A172 (cell line): ENCODE measurements at places on chromosomes 5 and 9. TPM values are rescaled to one million over a fixed set of nuclear protein-coding genes. Genes with fewer than 3 reads are reported as not detected.

Gene ANKRD18B
- 10.6 and 12.6 TPM in 2 replicates for total RNA-seq

DNA sequence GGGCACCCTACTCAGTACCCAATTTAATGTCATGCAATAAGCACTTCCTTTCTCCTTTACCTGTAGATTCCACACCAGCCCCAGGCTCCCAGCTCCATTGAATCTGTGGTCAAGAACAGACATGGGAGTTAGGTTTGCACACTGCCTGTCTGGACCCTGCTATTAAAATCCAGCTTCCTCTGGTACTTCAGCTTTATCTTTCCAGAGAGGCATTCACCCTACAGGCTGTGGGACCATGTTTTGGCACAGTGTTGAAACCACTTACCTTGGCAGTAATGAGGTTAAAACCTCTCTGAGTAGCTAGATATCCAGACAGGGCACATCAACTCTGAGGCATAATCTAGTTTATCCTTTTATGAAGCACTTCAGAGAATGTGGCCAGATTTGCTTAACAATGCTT, 191.5 kb upstream of the PCSK5 start:
- DNase-seq, result no peak

GRCh38 chr5:98880151-98880550, 48.7 kb downstream of the CHD1 start:
- DNase-seq, result no peak

GRCh38 chr5:89580976-89581375, 698.0 kb upstream of the MEF2C start:
- DNase-seq, result no peak

Gene TAF11L10
- total RNA-seq, result not detected in 2 replicates

DNA sequence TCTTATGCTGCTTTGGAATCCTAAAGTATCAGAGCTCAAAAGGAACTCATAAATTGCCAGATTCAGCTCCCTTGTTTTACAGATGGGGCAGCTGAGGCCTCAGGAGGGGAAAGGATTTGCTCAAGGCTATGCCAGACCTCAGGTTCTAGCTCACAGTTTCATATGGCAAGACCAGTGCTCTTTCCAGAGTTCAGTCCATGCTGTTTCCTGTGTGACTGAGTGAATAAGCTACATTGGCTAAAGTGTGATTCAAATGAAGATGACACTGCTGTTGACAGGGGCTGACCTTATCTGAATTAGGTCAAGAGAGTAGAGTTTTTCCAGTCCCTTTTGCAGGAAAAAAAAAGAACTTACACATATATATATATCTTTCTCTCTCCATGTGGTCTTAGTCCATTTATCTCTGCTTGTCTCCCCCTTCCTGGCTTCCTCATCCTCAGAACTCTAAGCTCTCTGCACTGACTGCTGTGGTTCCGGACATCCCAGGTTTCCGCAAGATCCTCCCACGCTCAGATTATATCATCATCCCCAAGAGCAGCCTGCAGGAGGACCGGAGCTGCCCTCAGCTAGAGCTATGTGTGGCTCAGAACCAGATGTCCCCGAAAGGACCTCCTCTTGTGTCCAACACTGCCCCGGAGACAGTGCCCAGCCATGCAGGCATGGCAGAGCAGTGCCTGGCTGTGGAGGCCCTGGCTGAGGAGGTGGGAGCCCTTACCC, 9.3 kb downstream of the HMGXB3 start:
- no peak for DNase-seq

Gene BTNL3
- total RNA-seq, result not detected in 2 replicates

DNA sequence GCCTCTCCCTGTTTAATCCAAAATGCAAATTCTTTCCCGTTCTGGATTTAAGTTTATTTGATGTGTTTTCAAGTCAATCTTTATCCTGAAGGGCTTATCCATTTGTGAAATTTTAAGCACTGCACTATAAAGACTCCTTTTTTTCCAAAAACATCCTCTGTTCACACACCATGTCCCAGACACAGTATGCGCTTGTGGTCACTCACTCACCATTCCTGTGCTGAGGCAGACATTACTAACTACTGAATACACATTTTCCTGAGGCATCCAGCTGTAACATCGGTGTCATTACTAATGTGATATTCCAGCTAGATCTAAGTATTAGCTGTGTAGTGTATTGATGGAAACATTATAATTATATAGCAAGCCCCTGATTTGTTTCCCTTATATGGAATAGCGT, 298.4 kb downstream of the KCTD16 start:
- no peak for DNase-seq

- DNase-seq, result peak; percentile 87
Observed at GRCh38 chr5:55160493-55161209, 680 bp downstream of the GPX8 start.

Gene PCDHB2
- 0.41 and 0.59 TPM in 2 replicates for total RNA-seq

DNA sequence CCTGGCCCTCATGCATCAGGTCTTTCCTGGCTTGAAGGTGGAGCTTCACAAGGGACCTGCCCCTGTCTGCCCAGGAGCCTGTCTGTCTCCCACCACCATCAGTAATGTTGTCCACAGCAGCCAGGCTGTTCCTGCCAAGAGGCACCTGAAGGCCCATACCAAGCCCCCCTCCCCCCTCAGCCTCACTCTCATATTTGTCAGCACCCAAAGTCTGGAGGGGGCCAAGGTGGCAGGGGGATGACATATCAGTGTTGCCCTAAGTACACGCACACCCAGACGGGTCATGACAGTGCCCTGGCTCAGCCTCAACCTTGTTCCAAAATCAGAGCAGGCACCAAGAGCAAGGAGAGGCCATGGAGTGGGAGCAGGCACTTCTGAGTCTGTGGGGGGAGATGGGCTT, 27.2 kb upstream of the CYLC2 start:
- no peak for DNase-seq

- DNase-seq, result peak; percentile 15
Observed at GRCh38 chr5:167582283-167582682, 709.2 kb upstream of the WWC1 start.

GRCh38 chr5:170139786-170140335, 34.2 kb downstream of the FOXI1 start:
- DNase-seq, result no peak

DNA sequence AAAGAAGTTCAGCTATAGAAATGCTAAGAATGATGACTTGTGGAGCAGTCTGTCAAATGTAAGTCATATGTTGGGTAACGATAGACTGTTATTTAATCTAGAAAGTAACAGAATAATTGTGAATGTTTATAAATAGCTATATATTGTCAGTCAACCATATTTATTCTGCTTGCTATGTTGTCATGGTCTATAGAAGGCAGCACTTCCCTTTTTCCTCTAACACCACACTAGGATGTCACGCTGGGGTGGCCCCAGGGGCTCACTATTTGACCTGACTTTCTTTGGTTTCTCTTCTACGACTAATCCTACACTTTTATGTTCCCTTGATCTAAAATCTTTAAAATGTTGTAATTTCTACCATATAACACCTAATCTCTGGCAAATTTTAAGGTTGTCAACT, 20.5 kb downstream of the ERAP2 start:
- DNase-seq, result no peak

Gene CORO2A
- total RNA-seq, result 12.4 and 12.5 TPM in 2 replicates

Gene LCN12
- total RNA-seq, result 0.07 and 2.2 TPM in 2 replicates

Gene OSMR
- 27.9 and 34.8 TPM in 2 replicates for total RNA-seq

DNA sequence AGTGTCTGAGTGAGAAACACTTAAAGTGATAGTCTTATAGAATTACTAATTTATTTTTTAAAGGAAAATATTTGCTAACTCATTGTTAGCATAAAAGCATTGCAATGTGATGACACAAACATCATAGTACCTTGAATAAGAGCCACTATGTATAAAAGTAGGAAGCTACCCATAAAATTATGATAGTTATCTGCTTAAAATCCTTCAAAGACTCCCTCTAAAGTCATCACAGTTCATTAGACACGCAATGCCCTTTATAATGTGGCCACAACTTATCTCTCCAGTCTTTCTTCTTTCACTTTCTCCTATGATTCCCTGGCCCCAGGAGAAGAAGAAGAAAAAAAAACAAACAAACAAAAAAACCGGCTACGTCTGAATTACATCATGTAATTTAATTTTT, 1144.0 kb upstream of the NUDT12 start:
- peak; percentile 6 for DNase-seq

GRCh38 chr9:8136477-8136876, 336.9 kb upstream of the DMAC1 start:
- no peak for DNase-seq

Gene MLANA
- not detected in 2 replicates for total RNA-seq

Gene FAM153A
- not detected in 2 replicates for total RNA-seq

Gene IL31RA
- 1.6 and 2.6 TPM in 2 replicates for total RNA-seq

Gene MARCOL
- total RNA-seq, result not detected in 2 replicates

DNA sequence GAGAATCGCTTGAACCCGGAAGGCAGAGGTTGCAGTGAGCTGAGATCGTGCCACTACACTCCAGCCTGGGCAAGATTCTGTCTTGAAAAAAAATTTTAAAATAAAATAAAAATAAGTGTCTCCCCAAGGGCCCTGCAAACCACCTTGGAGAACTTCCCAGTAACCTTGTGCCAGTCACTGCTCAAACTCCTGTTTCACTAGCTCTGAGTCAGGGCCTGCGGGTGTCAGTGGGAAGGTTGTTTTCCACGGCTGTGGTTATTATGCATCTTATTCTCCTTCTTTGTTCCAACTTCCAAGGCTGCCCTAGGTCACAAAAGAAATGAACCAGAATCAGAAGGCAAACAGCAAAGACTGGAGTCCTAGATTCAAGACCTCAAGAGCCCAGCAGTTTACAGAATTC, 246.7 kb downstream of the ADAMTSL1 start:
- no peak for DNase-seq

DNA sequence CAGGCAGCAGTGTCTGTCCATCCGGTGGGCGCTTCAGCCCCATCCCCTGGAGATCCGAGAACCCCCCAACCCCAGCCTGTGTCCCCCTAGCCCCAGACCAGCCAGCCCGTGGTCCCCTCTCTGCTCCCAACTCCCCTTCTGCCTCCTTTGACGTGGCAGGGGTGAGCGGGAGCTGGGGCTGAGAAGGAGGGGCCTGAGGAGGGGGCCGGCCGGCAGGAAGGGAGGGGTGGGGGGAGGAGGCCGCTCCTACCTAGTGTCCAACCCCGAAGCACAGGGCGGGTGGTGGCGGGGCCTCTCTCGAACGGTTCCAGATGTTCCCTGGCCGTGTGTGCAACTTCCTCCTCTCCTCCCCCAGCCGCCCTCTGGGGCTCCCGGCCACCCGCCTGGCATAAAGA, 31.0 kb downstream of the GOLGA2 start:
- DNase-seq, result no peak

DNA sequence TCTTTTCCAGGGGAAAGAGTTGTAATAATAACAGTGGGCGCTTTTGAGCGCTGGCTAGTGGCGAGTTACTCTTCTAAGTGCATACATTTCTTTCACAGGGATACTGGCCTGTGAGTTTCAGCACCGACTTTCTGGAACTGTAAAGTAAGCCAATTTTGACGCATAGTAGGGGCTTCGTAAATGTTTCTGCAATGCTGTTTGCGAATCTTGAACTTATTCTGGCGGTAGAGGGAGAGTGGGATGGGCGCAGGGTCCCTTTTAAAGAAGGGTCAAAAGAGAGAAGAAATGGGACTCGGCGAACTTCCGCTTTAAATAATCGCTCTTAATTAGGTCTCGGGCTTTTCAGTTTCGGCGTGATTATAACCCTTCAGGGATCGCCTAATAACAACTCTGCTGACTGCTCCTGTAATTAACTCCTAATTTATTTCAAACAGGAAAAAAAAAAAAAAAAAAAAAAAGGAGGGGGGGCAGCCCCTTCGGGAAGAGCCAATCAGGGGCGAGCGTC, 351 bp upstream of the MSX2 start:
- DNase-seq, result no peak

Gene PCDHB13
- 1.1 TPM in 2 replicates for total RNA-seq

Gene PCAT7
- 2.0 and 2.2 TPM in 2 replicates for total RNA-seq

DNA sequence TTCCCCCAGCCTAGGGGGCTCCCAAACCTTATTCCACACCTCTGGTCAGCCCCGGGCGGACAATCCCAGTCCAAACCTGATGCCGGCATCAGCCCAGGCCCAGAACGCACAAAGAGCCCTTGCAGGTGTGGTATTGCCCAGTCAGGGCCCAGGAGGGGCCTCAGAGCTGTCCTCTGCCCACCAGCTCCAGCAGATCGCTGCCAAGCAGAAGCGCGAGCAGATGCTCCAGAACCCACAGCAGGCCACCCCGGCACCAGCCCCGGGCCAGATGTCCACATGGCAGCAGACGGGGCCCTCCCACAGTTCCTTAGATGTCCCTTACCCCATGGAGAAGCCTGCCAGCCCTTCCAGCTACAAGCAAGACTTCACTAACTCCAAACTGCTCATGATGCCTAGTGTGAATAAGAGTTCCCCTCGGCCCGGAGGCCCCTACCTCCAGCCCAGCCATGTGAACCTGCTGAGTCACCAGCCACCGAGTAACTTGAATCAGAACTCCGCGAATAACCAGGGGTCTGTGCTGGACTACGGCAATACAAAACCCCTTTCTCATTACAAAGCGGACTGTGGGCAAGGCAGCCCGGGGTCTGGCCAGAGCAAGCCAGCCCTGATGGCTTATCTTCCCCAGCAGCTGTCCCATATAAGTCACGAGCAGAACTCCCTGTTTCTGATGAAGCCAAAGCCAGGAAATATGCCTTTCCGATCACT, 27.6 kb upstream of the LTC4S start:
- DNase-seq, result peak; percentile 70

- DNase-seq, result no peak
Observed at GRCh38 chr5:2001300-2001699, 118.6 kb upstream of the IRX4 start.

DNA sequence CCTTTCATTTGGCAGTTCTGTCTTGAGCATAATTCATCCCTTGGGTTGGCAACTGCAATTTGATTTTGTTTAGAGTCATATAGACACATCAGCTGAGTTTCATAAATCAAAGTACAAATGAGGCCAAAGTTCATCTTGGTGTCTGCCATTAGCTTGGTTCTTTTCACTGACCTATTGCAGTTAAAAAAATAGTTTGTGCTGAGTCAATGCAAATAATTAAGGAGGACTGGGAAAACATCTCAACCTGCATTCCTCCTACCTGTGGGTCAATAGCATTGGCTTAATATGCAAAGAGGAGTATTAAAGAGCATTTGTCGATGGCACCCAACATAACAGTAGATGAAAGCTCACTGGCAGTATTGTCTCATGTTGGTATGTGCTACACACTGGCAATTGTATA, 1.6 kb downstream of the PKD2L2 start:
- no peak for DNase-seq

DNA sequence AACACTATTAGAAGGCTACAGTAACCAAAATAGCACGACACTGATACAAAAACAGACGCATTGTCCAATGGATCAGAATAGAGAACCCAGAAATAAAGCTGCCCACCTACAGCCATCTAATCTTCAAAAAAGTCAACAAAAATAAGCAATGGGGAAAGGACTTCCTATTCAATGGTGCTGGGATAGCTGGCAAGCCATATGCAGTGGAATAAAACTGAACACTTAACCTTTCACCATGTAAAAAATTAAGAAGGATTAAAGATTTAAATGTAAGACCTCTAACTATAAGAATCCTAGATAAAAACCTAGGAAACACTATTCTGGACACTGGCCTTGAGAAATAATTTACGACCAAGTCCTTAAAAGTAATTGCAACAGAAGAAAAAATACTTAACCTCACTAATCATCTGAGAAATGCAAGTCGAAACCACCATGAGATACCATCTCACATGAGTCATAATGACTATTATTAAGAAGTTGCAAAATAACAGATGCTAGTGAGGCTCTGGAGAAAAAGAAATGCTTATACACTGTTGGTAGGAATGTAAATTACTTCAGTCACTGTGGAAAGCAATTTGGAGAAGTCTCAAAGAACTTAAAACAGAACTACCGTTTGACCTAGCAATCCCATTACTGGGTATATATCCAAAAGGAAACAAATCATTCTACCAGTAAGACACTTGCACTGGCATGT, 203.3 kb upstream of the CDH9 start:
- peak; percentile 98 for DNase-seq

GRCh38 chr5:89604342-89604741, 721.4 kb upstream of the MEF2C start:
- no peak for DNase-seq

Gene PCDH12
- 0.07 TPM in 1 of 2 replicates, not detected in the other for total RNA-seq
